CD8-positive, alpha-beta memory T cell (primary cell): ENCODE measurements at places on chromosomes 2 and 18. TPM values are rescaled to one million over a fixed set of nuclear protein-coding genes. Genes with fewer than 3 reads are reported as not detected.

IFIH1 gene
- total RNA-seq: 16.8 TPM

OTX1 gene
- total RNA-seq: not detected

PROKR1 gene
- total RNA-seq: not detected

IL1R1 gene
- total RNA-seq: 3.7 TPM

LRRC30 gene
- total RNA-seq: not detected

FTCDNL1 gene
- 5.2 TPM for total RNA-seq

SIX3 gene
- total RNA-seq: not detected

FAM168B gene
- 93.1 TPM for total RNA-seq

CROCC2 gene
- not detected for total RNA-seq

TSPYL6 gene
- not detected for total RNA-seq

NT5DC4 gene
- total RNA-seq: not detected

GKN2 gene
- total RNA-seq: not detected

ADAM17 gene
- total RNA-seq: 20.9 TPM

ADD2 gene
- total RNA-seq: 1.2 TPM

COLEC12 gene
- total RNA-seq: 0.04 TPM

CPO gene
- not detected for total RNA-seq

PLA2R1 gene
- not detected for total RNA-seq

SEH1L gene
- 141 TPM for total RNA-seq

ACOXL gene
- total RNA-seq: not detected

TRAF3IP1 gene
- 14.7 TPM for total RNA-seq

HNMT gene
- total RNA-seq: 0.78 TPM

NEURL3 gene
- 0.22 TPM for total RNA-seq

FLACC1 gene
- total RNA-seq: 2.5 TPM

DUSP2 gene
- total RNA-seq: 214 TPM

PRSS56 gene
- not detected for total RNA-seq

ILKAP gene
- 66.2 TPM for total RNA-seq

CMPK2 gene
- total RNA-seq: 0.62 TPM

RAD51AP2 gene
- not detected for total RNA-seq

DCTN1 gene
- 113 TPM for total RNA-seq

TRIM43 gene
- total RNA-seq: not detected

LONRF2 gene
- 0.20 TPM for total RNA-seq

E2F6 gene
- total RNA-seq: 13.9 TPM

RELCH gene
- total RNA-seq: 19.6 TPM

PMAIP1 gene
- 83.6 TPM for total RNA-seq

ST3GAL5 gene
- 11.2 TPM for total RNA-seq

B3GNT7 gene
- total RNA-seq: 0.13 TPM

BUB1 gene
- 49.5 TPM for total RNA-seq

SNORC gene
- 2.5 TPM for total RNA-seq

TTR gene
- total RNA-seq: not detected

ONECUT2 gene
- not detected for total RNA-seq

C2orf78 gene
- not detected for total RNA-seq

MYOM1 gene
- 1.2 TPM for total RNA-seq

HOXD8 gene
- not detected for total RNA-seq

CYRIA gene
- total RNA-seq: 1.2 TPM

RESP18 gene
- not detected for total RNA-seq

DNER gene
- not detected for total RNA-seq

ERBB4 gene
- not detected for total RNA-seq

ANKRD39 gene
- total RNA-seq: 32.2 TPM

ASPRV1 gene
- 0.77 TPM for total RNA-seq

ALPI gene
- total RNA-seq: not detected

COL6A3 gene
- total RNA-seq: 9.5 TPM

ATP6V1C2 gene
- total RNA-seq: 0.09 TPM

FNDC4 gene
- not detected for total RNA-seq

ACVR1C gene
- total RNA-seq: 0.66 TPM

LDAH gene
- 31.6 TPM for total RNA-seq

DUSP19 gene
- 3.5 TPM for total RNA-seq
